Stimulated activated naive CD4-positive, alpha-beta T cell (primary cell): ENCODE measurements at places on chromosomes 2 and 18.

DNA sequence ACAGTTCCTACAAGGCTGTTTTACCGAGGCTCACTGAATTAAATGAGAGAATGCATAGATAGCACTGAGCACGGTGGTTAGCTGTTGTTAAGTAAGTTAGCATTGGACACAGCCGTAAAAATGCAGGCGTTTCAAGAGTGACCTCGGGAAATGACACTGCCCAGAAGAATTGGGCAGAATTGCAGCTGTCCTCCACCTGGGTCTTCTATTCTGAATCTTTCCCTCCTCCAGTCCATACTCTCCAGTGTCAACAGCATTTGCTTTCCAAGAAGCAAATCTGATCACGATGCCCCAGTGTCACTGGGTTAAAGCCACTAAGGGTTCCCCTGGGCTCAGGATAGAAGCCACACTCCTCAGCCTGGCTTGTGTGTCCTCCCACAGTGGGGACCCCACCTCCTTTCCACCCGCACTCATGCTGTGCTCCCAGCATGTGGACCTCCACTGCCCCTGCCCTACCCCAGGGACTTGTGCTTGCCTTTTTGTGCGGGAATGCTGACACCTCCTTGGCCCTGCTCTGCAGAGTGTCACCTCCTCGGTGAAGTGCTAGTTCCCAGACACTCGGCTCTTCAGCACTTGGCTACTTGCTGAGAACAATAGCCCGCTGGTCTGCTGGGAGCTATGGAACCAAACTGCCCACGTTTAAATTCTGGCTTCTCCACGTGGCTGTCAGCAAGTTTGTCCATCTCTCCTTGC is 135.0 kb downstream of the ANTXR1 start:
- no peak for DNase-seq

DNA sequence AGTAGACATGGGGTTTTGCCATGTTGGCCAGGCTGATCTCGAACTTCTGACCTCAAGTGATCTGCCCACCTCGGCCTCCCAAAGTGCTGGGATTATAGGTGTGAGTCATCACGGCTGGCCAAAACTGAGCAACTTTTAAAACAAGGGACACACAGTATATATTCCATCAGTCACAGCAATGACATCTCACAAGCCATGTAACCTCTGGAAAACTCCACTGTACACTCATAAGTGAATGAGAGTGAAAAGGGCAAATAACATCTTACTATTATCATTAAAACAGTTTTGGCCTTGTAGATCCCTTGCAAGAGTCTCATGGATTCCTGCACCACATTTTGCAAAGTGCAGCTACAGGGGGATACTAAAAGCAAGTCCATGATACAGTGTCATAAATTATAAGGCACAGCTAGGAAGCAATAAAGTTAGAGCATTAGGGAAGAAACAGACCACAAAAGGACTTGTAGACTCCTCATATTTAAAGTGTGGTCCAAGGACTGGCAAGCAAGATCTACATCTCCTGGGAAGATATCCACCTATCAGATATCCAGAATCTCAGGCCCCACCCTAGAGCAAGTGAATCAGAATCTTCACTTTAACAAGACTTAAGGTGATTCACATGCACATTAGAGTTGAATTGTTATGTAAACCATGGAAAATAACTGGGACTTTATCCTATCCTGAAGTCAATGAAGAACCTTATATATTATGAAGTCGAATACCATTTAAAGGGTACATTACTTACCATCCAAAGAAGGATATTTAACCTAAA is 5.7 kb downstream of the SMC6 start:
- no peak for DNase-seq

DNA sequence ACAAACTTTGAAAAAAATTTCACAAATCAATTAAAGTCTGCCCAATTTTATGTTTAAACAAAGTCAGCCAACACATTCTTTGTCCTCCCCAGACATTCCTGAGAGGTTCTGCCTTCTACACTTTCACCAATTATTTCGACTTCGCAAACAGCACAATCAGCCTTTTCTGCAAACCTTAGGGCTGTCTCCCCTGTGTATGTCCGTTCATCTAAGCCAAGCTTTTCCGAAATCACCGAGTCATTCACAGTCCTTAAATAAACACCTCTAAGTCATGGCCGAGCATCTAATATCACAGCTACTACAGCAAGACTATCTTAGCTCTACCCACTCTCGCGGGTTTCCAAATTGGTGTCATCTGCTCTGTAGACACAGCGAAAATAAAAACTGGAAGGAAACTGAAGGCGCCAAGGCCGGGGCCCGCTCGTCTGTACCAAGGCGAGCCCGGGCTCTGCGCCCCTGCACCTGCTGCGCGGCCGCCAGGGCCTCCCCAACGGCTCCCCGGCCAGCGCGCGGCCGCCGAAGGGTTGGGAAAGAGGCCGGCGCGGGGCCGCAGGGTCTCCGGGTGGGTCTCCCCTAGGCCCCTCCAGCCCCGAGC is 730 bp downstream of the ODC1 start:
- no peak for DNase-seq

DNA sequence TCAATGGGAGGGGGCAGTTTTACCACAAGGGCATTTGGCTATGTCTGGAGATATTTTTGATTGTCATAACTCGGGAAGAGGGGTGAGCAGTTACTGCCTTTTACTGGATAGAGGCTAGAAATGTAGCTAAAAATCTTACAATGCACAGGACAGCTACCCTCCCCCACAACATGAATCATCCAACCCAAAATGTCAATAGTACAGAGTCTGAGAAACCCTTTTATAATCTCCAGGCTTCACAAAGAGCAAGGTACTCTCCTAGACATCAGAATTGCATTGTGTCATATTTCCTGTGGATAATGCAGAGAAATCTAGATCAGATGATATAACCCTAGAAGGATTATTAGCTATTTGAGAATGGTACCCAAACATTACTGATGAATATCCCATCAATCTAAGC is 277.1 kb upstream of the NRP2 start:
- DNase-seq: no peak

DNA sequence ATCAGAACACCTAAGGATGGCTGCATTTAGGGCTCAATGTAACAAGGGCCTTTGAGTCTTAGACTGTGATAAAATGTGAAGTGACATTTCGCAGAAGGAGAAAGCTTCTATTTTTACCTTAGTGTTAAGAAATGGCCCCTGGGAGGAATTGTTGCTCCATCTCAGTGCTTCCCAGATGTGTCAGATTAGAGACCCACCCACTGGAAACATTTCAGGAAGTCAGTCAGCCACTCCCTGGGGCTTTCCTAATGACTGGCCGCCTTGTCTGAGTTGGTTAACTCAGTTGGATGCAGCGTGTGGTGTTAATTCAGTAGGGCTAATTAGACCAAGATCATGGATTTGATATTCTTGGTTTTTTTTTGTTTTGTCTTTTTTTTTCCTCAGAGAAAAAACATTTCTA is 355.9 kb downstream of the PIK3C3 start:
- no peak for DNase-seq

- no peak for DNase-seq
Measured at GRCh38 chr2:216974321-216975302, 114.7 kb upstream of the TNP1 start.

DNA sequence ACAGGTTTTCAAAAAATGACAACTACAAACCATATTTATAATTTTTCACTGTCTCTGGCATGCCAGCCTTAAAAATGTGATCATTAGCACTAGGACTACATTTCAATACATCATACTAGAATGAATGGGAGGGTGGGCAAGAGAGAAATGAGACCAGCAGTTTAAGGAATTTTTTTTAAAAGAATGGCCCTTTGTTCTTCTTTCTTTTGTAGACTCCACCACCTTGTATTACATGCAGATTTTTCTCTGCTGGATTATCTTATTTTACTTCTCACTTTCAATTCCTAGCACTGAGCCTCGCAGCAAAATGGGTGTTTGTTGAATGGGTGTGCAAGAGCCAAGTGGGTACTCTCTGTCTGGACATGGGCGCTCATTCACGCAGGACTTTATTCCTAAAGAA is 39.9 kb downstream of the FRZB start:
- DNase-seq: no peak

DNA sequence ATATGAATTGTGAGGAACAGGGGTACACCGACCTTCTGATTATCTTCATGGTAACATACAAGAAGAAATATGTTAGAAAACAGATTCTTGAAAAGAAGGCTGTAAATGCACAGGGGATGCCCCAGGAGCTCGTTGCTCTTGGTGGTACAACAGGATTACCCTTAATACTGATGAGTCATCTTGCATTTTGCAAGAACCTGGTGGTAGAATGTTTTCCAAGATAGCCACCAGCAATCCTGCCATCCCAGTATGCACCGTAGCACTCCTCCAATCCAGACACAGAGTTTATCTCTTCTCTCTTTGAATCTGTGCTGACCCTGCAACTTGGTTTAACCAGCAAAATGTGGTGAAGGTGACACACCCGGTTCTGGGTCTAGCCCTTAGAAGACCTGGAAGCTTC is 238.3 kb downstream of the EN1 start:
- DNase-seq: no peak

DNA sequence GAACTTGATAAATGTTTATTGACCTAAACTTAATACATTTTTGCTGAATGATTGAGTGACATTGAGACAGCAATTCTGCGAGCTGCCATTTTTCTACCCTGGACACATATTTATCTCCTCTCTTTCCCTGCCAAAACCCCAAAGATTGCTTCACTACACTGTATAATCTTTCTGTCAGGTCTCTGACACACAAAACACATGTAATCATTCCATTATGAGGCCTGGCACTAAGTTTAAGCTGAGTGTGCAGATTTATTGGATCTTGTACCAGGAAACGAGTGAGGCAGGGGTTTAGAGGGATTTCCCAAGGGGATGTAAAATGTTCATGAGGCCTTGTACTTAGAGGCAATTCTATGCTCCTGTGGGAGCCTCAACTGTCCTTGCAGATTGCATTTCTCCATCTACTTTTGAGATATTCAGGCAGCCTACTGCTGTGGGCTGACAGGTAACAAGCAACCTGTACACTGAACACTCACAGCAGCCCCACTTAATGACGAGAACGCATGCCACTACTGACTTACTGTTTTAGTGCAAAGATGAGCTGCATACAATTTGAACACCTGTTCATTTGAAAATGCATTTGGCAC is 13.7 kb upstream of the OSR1 start:
- no peak for DNase-seq

- no peak for DNase-seq
Measured at GRCh38 chr2:217471319-217471718, 531.5 kb downstream of the TNS1 start.

DNA sequence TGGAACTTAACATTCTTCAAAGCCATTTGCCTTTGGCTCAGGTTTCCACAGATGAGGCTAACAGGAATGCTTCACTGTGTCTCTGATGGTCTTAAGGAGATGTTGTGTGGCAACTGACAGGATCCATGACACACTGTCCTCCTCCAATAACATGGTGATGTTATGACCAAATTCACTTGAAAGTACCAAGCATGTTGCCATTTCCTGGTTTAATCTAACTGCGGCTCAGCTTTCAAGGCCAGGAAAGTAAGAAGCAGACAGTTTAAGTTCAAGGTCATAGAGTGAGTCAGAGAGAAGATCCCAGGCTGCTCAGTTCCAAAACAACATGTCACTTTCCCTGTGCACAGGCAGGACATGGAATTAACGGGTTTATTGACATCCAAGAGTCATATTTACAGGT is 513.6 kb downstream of the STK39 start:
- DNase-seq: no peak

- DNase-seq: no peak
Measured at GRCh38 chr2:8059794-8060193, 622.1 kb upstream of the ID2 start.
